ENCODE measurements at places on chromosomes 5 and 9.

- no peak overlapping the region for H3K27ac ChIP-seq
- H3K36me3 ChIP-seq: no peaks in the 10 kb centered on the region
- no peak overlapping the region for H3K4me3 ChIP-seq
- H3K27me3 ChIP-seq: peaks cover 7% of the 10 kb centered on the region
- no peaks in the 10 kb centered on the region for H3K4me1 ChIP-seq
- no peak for DNase-seq
Measured at GRCh38 chr5:157451806-157452205, 8.2 kb upstream of the NIPAL4 start.

GRCh38 chr5:5700549-5700948, 278.1 kb downstream of the ICE1 start:
- H3K4me3 ChIP-seq: no peak overlapping the region
- peaks cover 21% of the 10 kb centered on the region for H3K4me1 ChIP-seq
- no peaks in the 10 kb centered on the region for H3K36me3 ChIP-seq
- H3K27ac ChIP-seq: no peak overlapping the region
- DNase-seq: no peak

DNA sequence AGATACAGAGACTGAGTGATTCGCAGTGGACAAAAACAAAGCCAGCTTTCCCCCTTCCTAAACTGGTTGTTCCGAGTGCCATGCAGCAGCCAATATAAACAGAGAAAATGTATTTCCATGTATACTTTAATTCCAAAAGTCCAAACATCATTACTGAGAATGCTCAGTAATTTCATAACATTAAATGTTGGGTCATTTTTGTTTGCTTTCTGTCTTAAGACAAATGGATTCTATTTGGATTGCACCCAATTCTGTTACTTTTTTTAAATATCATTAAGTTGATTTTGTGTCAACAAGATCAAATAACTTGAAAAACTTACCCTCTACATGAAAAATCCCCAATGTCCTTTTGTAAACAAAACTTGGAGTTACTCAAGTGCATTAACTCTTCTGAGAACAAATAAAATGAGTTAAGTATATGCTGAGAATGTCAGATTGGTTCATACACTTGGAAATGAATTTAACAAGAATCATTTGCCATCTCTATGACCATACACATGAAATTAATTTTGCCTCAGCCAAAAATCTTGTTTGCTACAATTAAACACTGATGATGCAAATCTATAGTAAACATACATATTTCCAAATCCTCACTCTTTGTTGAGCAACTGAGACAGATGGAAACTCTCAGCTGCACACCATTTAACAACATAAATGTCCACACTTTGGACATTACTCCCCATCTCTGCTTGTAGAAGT, 19.4 kb downstream of the LURAP1L start:
- H3K27ac ChIP-seq: peak overlapping the region; percentile 37
- no peak overlapping the region for H3K4me3 ChIP-seq
- H3K36me3 ChIP-seq: no peaks in the 10 kb centered on the region
- no peak for DNase-seq
- no peaks in the 10 kb centered on the region for H3K27me3 ChIP-seq

DNA sequence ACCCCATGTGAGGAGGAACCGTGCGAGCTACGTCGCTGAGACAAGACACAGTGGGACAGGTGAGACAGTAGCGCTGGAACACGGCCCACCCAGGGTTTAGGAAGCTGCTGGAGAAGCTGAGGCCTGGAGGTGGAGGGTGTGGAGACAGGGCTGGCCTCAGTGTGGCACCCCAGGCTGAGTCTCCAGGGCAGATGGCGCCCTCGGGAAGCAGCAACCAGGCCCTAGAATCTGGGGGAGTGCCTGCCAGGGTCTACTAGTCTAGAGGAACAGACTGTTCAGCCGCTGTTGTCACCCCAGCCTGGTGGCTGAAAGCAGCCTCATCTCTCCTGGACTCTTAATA, 4.6 kb upstream of the TERT start:
- H3K27ac ChIP-seq: no peak overlapping the region
- peaks cover 16% of the 10 kb centered on the region for H3K4me1 ChIP-seq
- no peaks in the 10 kb centered on the region for H3K36me3 ChIP-seq
- H3K4me3 ChIP-seq: no peak overlapping the region
- H3K27me3 ChIP-seq: peaks cover 63% of the 10 kb centered on the region

DNA sequence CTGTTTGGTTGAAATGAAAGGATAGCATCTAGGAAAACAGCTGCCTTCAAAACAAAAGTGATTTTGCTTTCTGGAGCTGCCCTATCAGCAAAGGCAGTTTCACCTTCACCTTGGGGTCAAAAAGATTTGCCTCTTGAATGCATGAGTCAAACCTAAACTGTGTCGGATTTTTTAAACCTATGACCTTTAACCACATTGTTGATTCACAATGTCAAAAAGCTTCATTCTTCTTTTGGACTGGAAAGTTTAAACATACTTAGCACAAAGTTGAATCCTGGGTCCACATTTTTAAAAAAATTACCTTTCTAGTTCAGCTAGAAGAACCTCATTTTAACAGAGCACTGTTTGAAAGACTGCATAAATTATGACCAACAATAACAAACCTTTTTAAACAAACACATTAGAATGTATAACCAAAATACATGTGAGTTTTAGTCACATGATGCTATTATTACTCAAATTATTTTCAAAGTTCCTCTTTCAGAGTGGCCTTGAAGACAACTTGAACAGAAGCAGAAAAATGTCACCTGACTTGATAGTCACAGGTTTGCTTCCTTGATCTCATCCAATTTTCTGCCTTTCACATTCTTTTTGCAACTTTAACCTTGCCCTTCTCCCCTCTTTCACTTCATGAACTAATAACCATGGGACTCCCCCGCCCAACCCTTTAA, 109.7 kb upstream of the LHFPL2 start:
- no peak overlapping the region for H3K4me3 ChIP-seq
- H3K27ac ChIP-seq: no peak overlapping the region
- no peak for DNase-seq
- H3K36me3 ChIP-seq: no peaks in the 10 kb centered on the region
- peaks cover 3% of the 10 kb centered on the region for H3K27me3 ChIP-seq
- H3K4me1 ChIP-seq: peaks cover 1% of the 10 kb centered on the region

DNA sequence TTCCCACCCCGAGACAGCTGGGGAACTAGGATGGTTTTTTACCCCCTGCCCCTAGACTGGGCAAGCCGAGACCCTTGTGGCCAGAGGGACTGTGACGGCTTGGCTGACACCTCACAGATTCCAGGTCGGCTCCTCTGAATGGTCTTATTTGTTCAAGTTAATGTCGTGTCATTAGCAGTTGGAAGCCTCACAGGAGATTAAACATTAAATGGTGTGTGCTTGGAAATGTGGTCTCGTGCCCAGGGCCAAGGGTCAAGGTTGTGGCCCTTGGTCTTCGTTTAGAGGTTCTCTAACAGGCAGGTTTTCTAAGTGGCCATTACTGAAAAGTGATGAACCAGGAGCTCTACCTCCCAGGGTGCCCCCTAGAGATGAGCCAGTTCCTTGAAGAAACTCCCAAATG, 61.2 kb upstream of the RXRA start:
- DNase-seq: no peak
- no peaks in the 10 kb centered on the region for H3K36me3 ChIP-seq

DNA sequence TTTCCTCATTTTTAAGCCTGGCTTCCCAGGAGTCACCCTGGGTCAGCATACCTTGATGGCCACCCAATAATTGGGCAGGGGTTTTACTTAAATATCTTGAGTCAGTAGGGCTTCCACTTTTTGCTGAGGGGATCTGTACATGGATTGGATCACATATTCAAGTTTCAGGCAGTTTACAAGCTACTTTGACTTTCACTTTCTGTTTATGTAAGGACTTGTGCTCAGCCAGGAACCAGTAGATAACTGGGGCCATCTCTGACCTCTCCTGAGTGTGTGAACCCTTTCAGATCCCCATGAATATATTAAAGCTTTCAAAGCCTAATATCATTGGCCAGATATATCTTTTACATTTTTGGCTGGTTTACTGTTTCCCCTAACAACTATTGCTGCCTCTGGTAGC, 45.1 kb downstream of the SLCO6A1 start:
- peaks cover 7% of the 10 kb centered on the region for H3K36me3 ChIP-seq
- H3K27me3 ChIP-seq: no peaks in the 10 kb centered on the region
- no peaks in the 10 kb centered on the region for H3K4me1 ChIP-seq

DNA sequence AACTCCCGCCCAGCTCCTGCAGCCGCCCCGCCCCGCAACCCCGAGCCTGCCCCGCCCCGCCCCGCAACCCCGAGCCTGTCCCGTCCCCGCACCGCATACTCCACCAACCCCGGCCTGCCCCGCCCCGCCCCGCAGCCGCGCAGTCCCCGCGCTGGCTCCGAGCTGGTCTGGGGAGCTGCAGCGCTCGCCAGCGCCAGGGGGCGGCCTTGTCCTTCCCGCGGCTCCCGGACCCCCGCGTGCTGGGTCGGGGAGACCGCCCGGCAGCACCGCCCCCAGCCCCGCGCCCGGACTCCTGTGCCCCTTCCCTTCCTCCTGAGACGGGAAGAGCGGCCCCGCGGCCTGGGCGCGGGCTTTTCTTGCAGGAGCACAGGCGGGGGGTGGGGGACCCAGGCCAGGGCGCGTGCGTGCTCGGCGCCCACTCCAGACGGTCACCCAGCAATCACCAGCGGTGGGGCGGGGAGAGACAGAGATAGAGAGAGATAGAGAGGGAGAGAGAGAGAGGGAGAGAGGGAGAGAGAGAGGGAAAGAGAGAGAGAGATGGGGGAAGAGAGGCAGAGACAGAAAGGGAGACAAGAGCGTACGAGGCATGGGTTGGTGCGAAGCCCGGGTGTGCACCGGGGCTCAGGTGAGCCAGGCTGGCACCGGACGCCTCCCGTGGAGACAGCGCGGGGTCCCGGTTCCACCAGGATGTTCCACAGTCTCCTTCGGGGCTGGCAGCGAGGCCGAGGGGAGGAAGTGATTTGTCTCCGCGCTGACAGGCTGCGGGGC, 14.7 kb upstream of the TMEM250 start:
- DNase-seq: peak; percentile 86
- no peaks in the 10 kb centered on the region for H3K36me3 ChIP-seq
- H3K4me3 ChIP-seq: peak overlapping the region; percentile 71
- peaks cover 85% of the 10 kb centered on the region for H3K27me3 ChIP-seq
- no peak overlapping the region for H3K27ac ChIP-seq
- peaks cover 5% of the 10 kb centered on the region for H3K4me1 ChIP-seq

DNA sequence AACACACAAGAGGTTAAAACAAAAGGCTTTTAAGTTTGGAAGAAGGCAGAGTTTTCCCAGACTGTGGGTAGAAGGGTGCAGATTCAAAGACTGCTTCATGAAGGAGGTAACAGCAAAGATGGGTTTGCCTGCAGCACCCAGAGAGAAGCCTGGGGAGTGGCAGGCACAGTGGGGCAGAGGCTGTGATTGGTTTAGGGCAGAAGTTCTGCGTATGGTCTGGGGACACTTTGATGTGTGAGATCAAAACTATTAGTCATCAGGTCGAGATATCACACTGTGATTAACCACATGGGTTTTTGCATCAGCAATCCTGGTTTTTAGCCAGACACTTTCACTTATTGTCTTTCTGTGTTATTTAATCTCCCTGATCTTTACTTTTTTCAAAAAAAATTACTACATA, 188.8 kb upstream of the GLRA1 start:
- DNase-seq: no peak
- no peaks in the 10 kb centered on the region for H3K4me1 ChIP-seq
- no peak overlapping the region for H3K27ac ChIP-seq
- no peaks in the 10 kb centered on the region for H3K36me3 ChIP-seq

- H3K27me3 ChIP-seq: no peaks in the 10 kb centered on the region
- H3K36me3 ChIP-seq: peaks cover 52% of the 10 kb centered on the region
- no peaks in the 10 kb centered on the region for H3K4me1 ChIP-seq
- no peak overlapping the region for H3K27ac ChIP-seq
Measured at GRCh38 chr5:62395210-62395950, 8.3 kb downstream of the DIMT1 start.

GRCh38 chr5:116076496-116076895, 8.3 kb upstream of the COMMD10 start:
- no peak for DNase-seq
- H3K36me3 ChIP-seq: peaks cover 8% of the 10 kb centered on the region
- no peak overlapping the region for H3K27ac ChIP-seq
- H3K4me3 ChIP-seq: no peak overlapping the region

GRCh38 chr5:126516133-126516532, 78.9 kb downstream of the ALDH7A1 start:
- no peak for DNase-seq
- no peaks in the 10 kb centered on the region for H3K36me3 ChIP-seq
- peaks cover 70% of the 10 kb centered on the region for H3K4me1 ChIP-seq
- H3K27ac ChIP-seq: no peak overlapping the region

DNA sequence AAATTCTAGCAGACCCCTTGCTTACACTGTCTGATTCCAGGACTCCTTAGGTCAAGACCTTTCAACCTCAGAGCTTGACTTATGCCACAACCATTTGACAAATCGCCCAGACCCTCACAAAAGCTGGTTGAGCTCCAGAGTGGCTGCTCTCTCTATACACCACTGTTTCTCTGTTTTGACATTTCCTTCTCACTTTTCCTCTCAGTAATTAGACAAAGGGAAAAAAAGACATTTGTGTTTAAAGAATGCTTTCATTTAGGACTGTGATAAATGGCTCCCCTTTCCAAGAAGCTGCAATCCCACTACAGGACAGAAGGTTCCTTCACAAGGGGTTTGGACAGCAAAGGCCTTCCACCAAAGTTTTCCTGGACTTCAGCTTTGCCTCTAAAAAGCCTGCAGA, 601.3 kb downstream of the NR2F1-AS1 start:
- peak overlapping the region; percentile 93 for H3K27ac ChIP-seq
- H3K27me3 ChIP-seq: no peaks in the 10 kb centered on the region
- H3K4me3 ChIP-seq: peak overlapping the region; percentile 28
- peak; percentile 23 for DNase-seq

GRCh38 chr9:119157196-119157595, 212.0 kb downstream of the BRINP1 start:
- H3K27ac ChIP-seq: no peak overlapping the region
- no peak for DNase-seq
- H3K4me1 ChIP-seq: peaks cover 5% of the 10 kb centered on the region
- no peak overlapping the region for H3K4me3 ChIP-seq
- H3K36me3 ChIP-seq: no peaks in the 10 kb centered on the region

- no peak for DNase-seq
- H3K4me3 ChIP-seq: no peak overlapping the region
- peaks cover 85% of the 10 kb centered on the region for H3K27me3 ChIP-seq
- peaks cover 9% of the 10 kb centered on the region for H3K4me1 ChIP-seq
- H3K36me3 ChIP-seq: peaks cover 4% of the 10 kb centered on the region
- H3K27ac ChIP-seq: no peak overlapping the region
Measured at GRCh38 chr5:173202266-173202875, 32.6 kb downstream of the NKX2-5 start.

DNA sequence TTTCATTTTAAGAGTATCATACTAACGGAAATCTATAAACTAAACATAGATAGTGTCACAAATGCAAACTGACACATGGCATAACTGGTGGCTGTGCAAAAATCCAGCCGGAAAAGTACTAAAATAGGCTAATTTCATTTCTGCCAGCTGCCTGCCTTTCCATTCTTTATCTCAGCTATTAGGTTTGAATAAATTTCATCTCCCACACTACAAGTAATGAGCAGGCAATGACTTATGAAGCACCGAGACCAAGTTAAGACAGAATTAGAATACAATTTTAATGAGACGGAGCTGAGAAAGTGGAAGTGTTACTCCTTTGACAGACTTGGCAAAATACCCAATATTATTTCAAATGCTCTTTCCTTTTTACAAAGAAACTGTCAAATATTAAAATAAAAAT, 258.8 kb upstream of the ZNF608 start:
- H3K36me3 ChIP-seq: no peaks in the 10 kb centered on the region
- DNase-seq: no peak
- H3K27ac ChIP-seq: no peak overlapping the region
- no peak overlapping the region for H3K4me3 ChIP-seq
